ENCODE measurements at places on chromosomes 1 and 21. TPM values are rescaled to one million over a fixed set of nuclear protein-coding genes. Genes with fewer than 3 reads are reported as not detected.

- no peak for DNase-seq
- no peak overlapping the region for H3K27ac ChIP-seq
- no peaks in the 10 kb centered on the region for H3K27me3 ChIP-seq
- no peaks in the 10 kb centered on the region for H3K36me3 ChIP-seq
- peaks cover 25% of the 10 kb centered on the region for H3K4me1 ChIP-seq
These were observed 83.2 kb downstream of the BCAR3 start for GRCh38 chr1:93598396-93598795.

ABL2 gene
- total RNA-seq: 110 TPM

DNA sequence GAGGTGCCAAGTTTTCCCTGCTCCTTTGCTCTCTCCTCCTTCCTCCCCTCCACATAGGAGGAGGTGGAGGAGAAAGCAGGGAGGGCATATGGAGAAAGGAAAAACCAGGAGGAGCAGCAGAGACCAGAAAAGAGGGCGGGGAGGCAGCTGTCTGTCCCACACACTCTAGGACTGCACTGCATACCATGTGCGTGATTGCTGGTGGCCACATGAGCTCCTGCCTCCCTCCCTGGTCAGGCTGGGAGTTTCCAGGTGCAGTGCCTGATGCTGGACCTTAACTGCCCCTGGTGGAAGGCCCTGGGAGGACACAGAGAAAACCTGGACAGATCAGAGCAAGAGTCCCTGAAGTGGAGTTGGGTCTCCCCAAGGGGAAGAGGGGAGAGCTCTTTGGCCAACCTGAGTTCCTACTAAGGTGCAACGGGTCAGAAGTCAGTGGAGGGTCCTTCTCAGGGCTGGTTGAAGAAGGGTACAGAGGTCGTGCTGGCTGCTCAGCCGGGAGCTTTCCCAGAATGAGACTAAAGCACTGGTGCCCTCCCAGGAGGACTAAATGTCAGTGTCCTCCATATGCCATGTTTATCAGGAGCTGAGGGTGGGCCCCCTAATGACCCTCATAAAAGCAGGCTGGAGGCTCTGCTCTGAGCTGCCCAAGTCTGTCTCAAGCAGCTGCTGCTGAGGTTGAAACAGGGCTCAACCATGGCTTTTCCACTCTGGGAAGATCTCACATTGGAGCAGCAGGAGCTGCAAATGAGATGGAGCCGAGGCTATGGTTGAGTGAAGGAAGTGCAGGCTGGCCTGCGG, 3.5 kb upstream of the LGR6 start:
- H3K36me3 ChIP-seq: no peaks in the 10 kb centered on the region
- no peak overlapping the region for H3K27ac ChIP-seq
- no peak overlapping the region for H3K4me3 ChIP-seq
- H3K27me3 ChIP-seq: peaks cover 52% of the 10 kb centered on the region

PADI2 gene
- total RNA-seq: not detected

TPRG1L gene
- 25.3 TPM for total RNA-seq
